ENCODE measurements at places on chromosomes 3 and 15.

DNA sequence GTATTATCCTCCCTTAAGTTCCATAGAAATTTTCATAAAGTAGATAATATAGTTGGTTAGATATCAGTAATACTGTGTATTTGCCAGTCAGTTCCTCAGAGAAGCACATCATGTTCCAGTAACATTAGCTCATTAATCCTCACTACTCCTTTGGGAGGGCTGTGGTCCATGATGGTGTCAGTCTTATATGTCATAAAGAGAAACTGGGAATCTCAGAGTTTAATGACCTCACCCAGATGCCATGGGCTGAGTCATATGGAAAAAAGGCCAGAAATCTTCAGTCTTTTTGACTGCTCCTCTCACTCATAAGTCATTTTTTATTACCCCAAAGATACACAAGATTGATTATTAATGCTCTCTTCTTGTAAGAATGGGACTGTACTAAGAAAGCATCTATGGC, 188.6 kb downstream of the CHL1 start:
- peak; percentile 5 for DNase-seq

- DNase-seq, result no peak
Measured at GRCh38 chr3:70519026-70519425, 206.6 kb upstream of the MDFIC2 start.

GRCh38 chr3:183984749-183985729, 32.6 kb downstream of the ABCC5 start:
- no peak for DNase-seq

DNA sequence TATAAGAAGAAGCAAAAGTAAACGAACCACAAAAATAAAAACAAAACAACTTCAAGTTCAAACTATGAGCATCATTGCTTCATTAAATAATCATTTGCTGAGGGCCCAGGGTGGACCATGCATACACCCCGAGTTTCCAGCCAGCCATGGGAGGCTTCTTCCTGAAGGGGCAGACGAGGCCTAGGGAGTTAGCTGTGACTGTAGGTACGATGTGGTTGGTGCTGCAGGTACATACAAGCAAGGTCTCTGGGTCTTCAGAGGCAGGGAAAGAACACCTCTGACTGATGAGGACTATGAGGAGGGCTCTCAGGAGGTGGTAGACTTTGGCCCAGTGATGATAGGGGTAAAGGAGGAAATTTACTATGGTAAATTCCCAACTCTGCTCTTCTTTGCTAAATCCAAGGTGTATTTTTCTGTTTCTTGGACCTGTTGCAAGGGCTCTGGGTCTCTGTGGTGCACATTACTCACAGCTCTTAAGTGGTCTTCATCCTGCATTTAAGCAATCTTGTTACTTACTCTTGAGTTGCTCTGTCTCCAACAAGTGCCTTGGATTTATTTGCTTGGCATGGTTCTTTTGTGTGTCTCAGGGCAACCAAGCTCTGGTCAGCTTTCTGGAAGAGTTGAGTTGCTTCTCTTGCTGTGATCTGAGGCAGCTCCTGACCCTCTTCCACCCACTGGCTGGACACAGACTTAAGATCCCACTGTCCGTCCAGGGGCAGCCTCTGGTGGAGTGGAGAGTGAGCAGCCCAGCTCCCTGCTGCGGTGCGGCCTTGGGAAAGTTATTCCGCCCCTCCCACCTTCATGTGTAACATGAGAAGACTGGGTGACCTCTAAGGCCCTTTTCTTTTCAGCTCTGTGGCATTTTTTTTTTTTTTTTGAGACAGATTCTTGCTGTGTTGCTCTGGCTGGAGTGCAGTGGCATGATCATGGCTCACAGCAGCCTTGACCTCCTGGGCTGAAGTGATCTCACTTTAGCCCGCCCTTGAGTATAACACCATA, 56.1 kb upstream of the KIF23 start:
- no peak for DNase-seq

GRCh38 chr15:90607361-90607760, 77.6 kb downstream of the CRTC3 start:
- no peak for DNase-seq

DNA sequence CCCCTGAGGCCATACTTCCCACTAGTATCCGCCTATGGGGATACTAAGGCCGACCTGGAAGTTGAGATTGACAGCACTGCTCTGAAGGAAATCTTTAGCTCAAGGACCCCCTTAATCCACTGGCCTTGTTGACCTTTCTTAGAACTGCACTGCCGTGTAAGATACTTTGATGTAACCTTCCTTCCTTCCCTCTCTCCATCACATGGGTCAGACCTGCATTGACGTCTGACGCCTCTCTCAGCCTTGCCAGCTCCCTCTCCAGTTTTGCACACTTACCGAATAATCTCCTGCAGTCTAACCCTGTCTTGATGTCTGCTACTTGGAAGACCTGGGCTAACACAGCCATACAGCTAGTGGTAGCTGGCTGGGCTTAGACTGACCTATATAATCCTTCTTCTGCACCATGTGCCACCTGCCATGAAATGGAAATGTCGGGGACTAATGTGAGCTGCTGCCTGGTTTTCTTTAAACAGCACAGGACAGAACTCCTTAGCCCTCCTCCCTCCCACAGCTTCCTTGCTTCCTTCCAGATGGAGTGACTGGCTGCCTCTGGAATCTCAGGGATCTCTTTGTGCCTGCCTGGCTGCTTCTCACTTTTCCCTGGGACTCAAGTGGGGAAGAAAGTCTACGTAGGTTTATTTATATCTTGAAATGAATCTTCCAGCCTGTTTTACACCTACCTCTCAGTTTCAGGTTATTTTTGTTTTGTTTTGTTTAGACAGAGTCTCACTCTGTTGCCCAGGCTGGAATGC, 39.2 kb upstream of the HERC1 start:
- DNase-seq, result no peak

DNA sequence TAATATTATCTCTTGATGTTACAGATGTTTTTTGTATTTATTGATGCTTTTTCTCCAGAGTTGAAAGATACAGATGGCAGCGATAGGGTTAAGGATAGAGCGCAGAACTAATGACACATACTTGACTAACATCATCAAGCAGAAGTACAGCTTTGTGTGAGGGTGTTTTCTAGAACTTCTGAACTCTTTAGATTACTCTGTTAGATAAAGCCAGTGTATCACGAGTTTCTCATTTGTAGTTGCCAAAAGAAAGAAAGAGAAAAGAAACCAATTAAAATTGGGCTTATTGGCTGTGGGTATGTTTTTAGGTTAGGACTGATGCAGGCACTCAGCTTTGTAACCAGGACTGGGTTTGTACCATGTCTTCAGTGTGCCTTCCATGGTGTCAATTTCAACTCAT, 6.6 kb upstream of the GPR171 start:
- DNase-seq, result no peak

DNA sequence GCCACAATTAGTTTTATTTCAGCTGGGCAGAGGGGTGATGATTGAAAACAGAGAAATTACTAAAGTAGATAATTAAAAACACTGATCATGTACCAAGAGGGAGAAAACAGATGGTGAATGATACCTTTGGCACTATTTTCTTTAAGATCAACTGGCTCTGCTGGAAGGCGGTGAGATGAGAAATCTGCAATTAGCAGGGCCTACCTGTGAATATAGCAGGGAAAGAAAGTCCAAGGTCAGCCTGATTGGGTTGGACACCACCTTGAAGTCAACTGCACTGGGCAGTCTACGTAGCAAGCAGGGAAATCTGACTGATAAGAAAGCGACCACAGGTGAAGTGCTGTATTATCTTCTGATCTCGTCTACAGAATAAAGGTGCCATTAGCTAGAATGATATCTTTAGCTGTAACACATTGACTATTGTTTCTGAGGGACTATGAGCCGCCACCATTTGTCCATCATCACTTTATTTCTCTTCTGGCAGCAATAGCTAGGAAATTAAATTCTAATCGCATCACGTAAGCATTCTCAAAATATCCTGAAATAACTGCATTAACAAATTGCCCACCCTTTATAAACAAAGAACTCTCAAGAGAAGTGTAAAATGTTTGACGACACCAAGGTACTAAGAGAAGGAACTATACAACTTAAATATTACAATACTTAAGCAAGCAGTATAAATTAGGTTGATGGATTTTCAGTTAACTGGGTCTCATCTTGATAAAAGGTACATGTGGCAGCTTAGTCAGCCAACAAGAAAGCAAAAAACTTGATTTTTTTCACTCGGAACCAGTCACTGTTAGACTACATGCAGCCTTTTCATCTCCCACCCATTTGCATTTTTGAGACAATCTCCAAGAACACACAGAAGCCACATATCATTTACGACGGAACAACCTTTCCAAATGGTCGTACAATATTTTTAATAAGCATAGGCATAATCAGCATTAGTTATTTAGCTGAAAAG, 1.3 kb downstream of the NEDD4 start:
- DNase-seq, result no peak

DNA sequence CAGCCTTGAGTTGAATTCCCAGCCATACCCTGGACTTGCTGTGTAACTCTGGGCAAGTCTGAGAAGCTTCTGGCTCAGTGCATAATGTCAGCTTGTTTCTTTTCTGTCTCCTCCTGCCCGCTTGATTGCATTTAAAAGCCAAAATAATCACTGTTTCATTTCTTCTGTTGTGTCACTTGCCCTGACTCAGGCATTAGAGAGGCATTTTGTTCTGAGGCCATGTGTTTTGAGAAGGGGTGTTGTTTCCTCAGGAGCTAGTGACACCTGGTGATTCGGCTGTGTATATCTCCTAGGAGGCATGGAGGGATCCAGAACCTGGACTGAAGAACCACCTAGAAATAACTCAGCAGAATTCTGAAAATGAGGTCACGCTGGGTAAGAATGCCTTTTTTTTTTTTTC, 16.0 kb downstream of the WDR73 start:
- no peak for DNase-seq

DNA sequence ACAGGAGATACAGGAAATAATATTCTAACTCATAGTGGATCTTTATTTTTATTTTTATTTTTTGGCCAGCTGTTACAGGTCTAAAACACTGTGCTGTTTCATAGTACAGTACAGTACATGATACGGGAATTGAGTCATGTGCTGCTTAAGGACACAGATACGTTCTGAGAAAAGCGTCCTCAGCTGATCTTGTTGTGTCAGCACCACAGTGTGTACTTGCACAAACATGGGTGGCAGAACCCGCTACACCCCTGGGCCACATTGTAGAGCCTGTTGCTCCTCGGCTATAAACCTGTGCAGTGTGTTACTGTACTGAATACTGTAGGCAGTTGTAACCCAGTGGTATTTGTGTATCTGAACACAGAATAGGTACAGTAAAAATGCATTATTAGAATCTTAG, 183.4 kb downstream of the OR4M2 start:
- DNase-seq, result no peak

DNA sequence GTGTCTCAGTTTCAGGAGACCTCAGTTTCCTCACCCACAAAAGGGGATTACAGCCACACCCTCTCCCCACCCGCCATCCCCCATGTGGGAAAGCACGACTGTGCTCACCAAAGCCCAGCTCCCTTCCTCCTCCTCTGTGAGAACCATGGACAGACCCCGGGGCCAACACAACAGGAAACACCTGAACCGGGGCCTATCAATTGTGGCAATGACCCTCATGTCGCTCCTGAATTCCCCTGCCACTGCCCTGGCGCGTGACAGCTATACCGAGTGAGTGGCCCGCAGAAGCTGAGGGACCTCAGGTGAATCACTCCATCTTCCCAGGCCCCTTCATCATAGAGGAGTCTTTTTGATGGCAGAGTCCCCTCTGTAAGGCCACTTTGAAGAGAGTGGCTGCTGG, 28.6 kb downstream of the PLEKHO2 start:
- no peak for DNase-seq

GRCh38 chr3:100020876-100021644, 93.2 kb downstream of the FILIP1L start:
- DNase-seq, result no peak

GRCh38 chr3:38519651-38520050, 23.5 kb downstream of the EXOG start:
- no peak for DNase-seq

DNA sequence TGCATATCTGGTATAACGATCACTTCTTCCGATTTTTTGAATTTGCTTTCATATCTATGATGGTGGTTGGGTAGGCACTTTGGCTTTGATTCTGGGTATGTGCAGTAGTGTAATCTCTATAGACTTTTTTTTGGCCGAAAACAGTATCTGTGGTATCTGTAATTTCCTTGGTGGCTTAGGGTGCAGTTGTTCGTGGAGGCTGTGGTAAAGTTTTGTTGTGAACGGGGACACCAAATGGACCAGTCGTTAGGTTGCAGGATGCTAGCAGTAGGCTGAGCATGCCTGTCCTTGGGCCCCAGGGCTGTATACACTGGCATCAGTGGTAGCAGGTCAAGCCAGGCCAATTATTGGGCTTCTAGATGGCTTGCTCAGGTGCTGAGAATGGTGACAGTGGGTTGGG, 55.2 kb downstream of the CCDC66 start:
- DNase-seq, result no peak

DNA sequence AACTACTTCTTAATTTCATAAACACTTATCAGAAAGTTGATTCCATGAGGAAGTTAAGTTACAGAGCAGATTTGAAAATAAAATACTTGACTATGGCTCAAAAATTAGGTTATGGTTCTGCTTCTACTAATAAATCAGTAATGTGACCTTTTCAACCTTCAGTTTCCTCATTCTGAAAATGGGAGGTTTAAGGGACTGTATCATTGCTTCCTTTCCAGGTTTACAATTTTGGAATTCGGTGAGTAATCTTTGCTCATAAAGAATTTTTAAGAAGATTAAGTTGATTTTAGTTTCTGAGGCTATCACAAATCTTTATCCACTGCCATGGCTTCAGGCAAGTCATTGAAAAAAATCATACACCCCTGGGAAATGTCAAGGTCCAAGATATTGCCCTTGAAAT, 1061.2 kb downstream of the DIPK2A start:
- no peak for DNase-seq

- DNase-seq, result no peak
Measured at GRCh38 chr3:50572801-50573371, 3.6 kb downstream of the HEMK1 start.

GRCh38 chr3:56251343-56251945, 216.8 kb downstream of the ERC2 start:
- peak; percentile 27 for DNase-seq

- DNase-seq, result no peak
Measured at GRCh38 chr3:54353946-54354345, 231.6 kb downstream of the CACNA2D3 start.

GRCh38 chr3:32121137-32121536, 14.7 kb downstream of the GPD1L start:
- no peak for DNase-seq

- no peak for DNase-seq
Measured at GRCh38 chr3:100893590-100893989, 99.6 kb downstream of the ABI3BP start.

- DNase-seq, result no peak
Measured at GRCh38 chr15:42363487-42363886, 4.2 kb downstream of the CAPN3 start.

DNA sequence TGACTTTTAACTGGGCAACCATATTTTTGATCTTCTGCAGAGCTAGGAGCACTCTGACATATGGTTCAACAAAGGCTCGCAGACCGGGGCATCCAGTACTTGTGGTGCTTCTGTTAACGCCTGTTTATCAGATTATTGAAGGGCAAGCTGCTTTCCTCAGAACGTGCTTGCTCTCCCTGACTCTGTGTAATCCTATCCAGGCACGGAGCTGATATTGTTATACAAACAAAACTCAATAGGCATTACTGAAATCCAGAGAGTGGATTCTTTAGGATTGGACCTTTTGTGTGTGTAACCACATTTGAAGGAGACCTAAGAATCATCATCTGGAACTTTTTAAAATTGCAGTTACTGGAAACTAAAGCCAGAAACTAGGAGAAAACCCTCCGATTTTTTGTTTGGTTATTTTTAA, 246.5 kb downstream of the PTPRG start:
- peak; percentile 30 for DNase-seq

All from fibroblast of skin of left biceps (primary cell).